Placental pericyte (primary cell): ENCODE measurements at places on chromosomes 11 and 22. TPM values are rescaled to one million over a fixed set of nuclear protein-coding genes. Genes with fewer than 3 reads are reported as not detected.

Gene MOV10L1
- total RNA-seq: 5.5 and 5.7 TPM in 2 replicates

Gene KCTD17
- total RNA-seq: 47.3 and 55.4 TPM in 2 replicates

Gene OR51B5
- 0.57 TPM in 1 of 2 replicates, not detected in the other for total RNA-seq

Gene PGA4
- total RNA-seq: 0.43 TPM in 1 of 2 replicates, not detected in the other
